ENCODE measurements at places on chromosomes 4 and X.

DNA sequence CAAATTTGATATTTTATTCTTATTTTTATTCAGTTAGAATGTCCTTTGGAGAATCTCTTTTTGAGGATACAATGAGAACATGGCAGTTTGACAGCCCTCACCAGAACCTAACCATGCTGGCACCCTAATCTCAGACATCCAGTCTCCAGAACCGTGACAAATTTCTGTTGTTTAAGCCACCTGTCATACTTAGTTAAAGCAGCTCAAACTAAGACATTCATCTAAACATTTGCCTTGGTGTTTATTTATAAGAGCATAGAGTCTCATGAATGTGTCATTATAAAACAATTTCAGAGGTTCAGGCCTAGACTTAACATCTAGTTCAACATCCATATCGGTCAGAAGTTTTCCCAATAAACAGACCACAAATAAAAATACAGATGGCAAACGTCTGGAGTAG, 125.1 kb upstream of the FUNDC1 start:
- DNase-seq = no peak

DNA sequence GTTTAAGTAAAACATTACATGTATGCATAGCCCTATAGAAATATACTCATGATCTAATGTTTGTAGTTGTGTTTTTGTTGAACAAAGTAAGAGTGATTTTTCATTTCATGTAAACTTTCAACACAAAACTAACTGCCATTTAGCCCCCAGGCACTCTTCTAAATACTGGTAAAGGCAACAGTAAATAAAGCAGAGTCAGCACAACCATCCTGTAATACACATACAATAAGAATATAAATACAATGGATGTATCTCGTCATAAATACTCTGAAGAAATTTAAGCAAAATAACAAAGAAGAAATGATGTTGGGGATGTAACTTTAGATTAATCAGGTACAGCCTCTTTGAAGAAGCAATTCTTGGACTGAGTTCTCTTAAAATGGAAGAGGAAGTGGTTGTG, 821.2 kb downstream of the ARAP2 start:
- no peak for DNase-seq

DNA sequence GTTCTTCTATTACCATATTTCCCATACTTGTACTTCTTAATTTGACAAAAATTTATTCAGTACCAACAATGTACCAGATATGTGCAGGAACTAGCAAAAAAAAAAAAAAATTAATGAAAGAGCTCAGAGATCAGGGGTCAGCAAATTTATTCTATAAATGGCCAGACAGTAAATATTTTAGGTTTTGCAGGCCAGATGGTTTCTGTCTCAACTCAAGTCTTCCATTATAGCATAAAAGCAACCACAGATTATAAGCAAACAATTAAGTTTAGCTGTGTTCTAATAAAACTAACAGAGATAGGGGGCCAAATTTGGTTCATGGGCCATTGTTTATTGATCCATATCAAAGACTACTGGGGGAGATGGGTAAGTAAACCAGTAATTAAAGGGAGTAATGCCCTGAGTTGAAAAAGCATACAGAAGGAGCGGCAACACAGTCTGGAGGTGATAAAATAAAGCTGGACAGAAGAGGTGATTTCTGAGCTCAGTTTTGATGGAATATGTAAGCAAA, 19.3 kb downstream of the NEK1 start:
- no peak for DNase-seq

DNA sequence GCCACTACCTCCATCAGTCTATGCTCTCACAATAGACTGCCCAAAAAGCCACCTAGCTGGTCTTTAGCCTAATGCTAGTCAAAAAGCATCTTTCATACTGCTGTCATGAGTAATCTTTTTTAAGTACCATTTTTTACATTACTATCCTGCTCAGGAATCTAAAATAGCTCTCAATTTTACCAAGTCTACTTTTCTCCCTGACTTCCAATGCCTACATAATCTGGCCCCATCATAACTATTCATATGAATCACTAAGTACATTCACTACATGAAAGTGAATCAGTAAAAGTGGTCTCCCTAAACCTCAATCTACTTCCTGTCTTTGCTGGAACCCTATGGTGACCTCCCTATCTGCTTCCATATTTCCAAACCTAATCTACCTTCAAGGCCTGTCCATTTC, 105.9 kb downstream of the THOC2 start:
- no peak for DNase-seq

GRCh38 chr4:42428036-42428435, 30.7 kb downstream of the SHISA3 start:
- DNase-seq = no peak

Measured in bone marrow (tissue), 2 donors.